Activated CD4-positive, alpha-beta T cell treated with anti-CD3 and anti-CD28 coated beads, Interleukin-2, amount 50 U/mL, for 1 hour (primary cell): ENCODE measurements at places on chromosomes 3 and 15.

DNA sequence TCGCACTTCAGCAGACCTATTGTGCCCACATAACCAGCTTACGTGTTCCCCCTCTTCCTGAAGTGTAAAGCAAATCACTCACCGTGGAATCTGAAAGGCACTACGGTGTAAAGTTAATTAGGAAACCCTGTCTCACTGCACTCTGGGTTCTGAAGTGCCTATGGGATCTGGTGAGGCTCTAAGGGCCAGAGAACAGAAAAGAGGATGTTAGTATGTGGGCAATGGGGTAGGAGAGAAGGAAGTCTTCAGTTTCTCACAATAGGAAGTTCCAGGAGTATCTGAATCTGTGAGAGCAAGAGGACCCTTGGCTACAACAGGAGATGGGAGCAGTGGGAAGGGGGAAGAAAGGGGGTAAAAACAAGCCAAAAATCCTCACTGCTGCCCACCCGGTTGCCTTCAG is 71.4 kb downstream of the ITGB5 start:
- DNase-seq = no peak

DNA sequence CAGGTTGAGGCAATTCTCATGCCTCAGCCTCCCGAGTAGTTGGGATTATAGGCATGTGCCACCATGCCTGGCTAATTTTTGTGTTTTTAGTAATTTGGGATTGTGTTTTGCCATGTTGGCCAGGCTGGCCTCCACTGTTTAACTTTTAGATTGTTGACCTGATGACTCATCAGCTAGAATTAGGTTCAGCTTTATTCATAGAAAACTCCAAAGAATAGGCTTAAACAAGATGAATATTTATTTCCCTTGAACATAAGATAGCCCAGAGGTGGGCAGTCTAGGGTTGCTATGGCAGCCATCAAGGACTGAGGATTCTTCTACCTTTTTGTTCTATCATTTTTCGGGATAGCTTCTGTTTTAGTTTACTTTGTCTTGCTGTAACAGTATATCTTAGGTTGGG is 99.6 kb upstream of the SELENOK start:
- no peak for DNase-seq

- peak; percentile 43 for DNase-seq
Measured at GRCh38 chr3:187743195-187744141, 1.8 kb downstream of the BCL6 start.

GRCh38 chr3:154161806-154162205 is 40.6 kb downstream of the ARHGEF26 start:
- no peak for DNase-seq

- DNase-seq = no peak
Measured at GRCh38 chr3:189570916-189571315, 60.3 kb upstream of the TP63 start.

- no peak for DNase-seq
Measured at GRCh38 chr3:115627180-115628074, 4.1 kb downstream of the GAP43 start.

GRCh38 chr3:299590-300301 is 103.2 kb downstream of the CHL1 start:
- no peak for DNase-seq

GRCh38 chr3:148389916-148390315 is 307.8 kb upstream of the AGTR1 start:
- DNase-seq = no peak

DNA sequence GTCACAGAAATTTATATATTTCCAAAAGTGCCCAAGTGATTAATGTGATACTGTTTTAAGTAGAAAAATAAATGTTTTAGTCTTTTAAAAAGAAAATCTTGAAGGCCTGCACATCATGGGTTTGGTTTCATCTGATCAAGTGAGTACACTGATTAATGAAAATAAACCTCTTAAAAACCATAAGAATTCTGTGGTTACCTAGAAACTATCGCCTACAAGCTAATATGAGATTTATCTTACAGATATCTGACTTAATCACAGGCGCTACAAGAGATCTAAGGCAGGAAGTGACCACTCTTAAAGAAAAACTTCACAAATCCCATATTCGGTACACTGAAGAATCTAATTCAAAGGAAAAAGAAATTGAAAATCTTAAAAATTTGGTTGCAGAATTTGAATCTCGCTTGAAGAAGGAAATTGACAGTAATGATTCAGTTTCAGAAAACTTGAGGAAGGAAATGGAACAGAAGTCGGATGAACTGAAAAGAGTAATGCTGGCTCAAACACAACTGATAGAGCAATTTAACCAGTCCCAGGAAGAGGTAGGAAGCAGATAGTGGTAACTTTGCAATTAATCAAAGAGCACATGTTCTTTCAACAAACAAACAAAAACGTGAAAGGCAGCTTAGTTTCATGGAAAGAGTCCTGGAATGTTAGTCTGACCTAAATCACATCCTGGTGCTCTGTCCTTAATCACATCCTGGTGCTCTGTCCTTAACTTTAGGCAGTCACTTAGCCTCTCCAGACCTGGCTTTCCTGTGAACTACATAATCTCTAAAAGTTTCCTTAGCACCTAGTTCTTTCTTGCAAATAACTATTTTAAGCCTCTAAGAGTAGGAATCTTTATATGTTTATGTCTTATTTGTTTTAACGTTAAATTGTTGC is 131.8 kb downstream of the CCNL1 start:
- DNase-seq = no peak

GRCh38 chr15:58511599-58511987 is 79.8 kb downstream of the LIPC start:
- no peak for DNase-seq

GRCh38 chr3:110227991-110228390 is 843.6 kb upstream of the NECTIN3 start:
- no peak for DNase-seq

DNA sequence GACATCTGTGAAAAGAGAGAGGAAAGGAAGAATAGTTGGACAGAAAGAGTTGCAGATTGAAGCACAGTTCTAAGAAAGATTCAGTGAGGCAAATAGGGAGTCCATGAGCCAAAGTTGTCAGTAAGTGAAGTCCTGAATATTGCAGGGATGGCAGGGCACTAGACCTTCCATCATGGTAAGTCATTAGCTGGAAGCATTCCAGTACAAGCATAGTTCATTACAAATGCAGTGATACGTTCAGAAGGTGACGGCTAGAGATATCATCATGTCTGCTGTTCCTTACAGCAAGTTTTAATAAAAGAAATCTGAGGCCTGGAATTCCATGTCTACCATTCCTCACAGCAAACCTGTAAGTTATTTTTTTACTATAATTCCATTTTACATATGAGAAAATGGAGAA is 720.1 kb downstream of the GBE1 start:
- no peak for DNase-seq

DNA sequence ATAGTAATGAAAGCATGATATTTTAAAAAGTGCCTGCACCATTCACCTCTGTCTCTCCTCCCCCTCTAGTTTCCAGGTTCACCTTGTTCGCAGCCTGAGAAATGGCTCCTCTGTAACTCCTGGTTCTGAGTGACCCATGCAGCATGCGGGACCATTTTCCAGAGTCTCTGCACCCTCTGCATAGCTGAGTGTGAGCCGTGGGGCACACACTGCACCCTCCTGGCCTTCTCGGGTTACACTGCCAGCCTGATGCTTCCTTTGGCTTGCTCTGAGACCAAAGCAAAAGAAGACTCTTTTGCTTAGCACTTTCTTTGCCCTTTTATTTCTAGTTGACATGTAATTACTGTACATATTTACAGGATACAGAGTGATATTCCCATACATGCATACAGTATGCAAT is 287.3 kb downstream of the GABRG3 start:
- DNase-seq = no peak

DNA sequence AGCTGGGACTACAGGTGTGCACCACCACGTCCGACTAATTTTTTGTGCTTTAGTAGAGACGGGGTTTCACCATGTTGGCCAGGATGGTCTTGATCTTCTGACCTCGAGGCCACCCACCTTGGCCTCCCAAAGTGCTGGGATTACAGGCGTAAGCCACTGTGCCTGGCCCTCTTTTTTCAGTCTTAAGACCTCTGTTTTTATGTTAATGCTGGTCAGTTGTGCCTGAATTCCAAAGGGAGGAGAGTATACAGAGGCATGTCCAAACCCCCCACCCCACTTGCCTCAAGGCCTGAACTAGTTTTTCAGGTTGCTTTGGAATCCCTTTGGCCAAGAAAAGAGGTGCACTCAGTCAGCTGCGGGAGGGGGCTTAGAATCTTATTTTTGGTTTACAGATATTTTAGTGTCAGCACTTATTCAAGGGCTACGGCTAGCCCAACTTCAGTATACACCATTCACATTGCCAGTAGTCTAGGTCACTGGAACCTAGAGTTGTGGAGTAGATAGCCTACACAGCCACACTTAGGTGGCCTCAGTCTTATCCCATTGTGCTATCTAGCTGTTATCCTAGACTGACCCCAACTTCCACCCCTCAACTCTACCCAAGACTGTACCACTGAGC is 128.0 kb upstream of the TPM1 start:
- no peak for DNase-seq

DNA sequence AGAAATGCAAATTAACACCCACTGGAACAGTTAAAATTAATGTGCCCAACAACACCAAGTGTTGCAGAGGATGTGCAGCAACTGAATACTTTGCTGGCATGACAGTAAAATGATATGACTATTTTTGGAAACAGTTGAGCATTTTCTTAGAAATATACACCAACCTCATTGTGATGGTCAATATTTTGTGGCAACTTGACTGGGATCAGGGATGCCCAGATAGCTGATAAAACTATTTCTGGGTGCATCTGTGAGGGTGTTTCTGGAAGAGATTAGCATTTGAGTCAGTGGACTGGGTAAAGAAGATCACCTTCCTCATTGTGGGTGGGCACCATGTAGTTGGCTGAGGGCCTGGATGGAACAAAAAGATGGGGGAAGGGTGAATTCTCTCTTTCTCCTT is 57.9 kb downstream of the RPLP1 start:
- DNase-seq = no peak

DNA sequence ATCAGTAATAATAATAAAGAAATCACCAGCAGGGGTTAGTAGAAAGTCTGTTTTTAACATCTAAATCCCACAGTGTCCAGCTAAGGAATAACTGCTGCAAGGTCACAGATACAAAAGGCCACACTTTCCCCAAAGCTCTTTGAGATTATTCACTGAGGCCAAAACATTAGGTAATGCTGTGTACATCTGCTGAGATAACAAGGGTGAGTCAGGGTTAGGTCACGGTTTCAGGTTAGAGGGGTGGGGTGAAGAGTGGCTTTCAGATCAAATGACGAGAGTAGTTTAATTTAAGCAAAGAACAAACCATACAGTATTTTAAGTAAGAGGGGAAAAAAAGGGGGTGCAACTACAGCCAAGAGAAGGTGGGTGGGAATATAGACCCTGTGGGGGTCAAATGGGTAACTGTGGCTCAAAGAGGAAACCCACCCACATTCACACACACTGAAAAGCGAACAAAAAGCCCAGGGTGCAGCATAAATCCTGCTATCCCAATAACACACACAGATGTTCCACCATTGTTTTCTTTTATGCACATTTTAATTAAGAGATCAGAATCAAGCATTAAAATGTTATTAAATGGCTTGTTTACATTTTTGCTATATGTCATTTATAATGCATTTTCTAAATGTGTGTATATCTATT is 412.9 kb downstream of the TIGIT start:
- no peak for DNase-seq

GRCh38 chr15:60520825-60521368 is 42.0 kb upstream of the ICE2 start:
- peak; percentile 82 for DNase-seq

GRCh38 chr15:70710714-70711113 is 52.6 kb downstream of the UACA start:
- DNase-seq = no peak
